Neural progenitor cell (in vitro differentiated cells): ENCODE measurements at places on chromosomes 12 and 14. TPM values are rescaled to one million over a fixed set of nuclear protein-coding genes. Genes with fewer than 3 reads are reported as not detected.

DIO2 gene
- total RNA-seq, result 0.03 and 0.07 TPM in 2 replicates

RIPK3 gene
- not detected in 2 replicates for total RNA-seq

OR4K17 gene
- total RNA-seq, result not detected in 2 replicates

JAG2 gene
- total RNA-seq, result 2.1 and 4.3 TPM in 2 replicates

EIF4B gene
- 774 and 833 TPM in 2 replicates for total RNA-seq

REM2 gene
- 1.7 and 3.3 TPM in 2 replicates for total RNA-seq
